ENCODE measurements at places on chromosomes 13 and 19.

DNA sequence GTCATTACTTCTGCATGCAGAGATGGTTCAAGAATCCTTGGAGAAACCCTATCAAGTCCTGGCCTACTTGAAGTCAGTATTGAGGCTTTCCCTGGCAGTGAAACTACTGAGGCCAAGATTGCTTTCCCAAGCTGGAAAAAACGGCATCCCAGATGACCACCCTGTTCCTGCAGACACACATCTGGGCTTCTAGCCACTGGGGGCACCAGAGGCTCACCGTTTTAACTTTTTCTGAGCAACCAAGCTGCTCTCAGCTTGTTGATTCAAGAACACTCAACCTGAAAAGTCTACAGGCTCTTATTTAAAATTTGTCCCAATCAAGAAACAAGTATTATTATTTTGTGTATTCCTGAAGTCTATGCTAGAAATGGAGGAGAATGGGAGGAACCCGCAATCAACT is 66.6 kb downstream of the SPRYD7 start:
- DNase-seq: no peak

- no peak for DNase-seq
Observed at GRCh38 chr19:51055866-51056265, 9.0 kb downstream of the KLK13 start.

DNA sequence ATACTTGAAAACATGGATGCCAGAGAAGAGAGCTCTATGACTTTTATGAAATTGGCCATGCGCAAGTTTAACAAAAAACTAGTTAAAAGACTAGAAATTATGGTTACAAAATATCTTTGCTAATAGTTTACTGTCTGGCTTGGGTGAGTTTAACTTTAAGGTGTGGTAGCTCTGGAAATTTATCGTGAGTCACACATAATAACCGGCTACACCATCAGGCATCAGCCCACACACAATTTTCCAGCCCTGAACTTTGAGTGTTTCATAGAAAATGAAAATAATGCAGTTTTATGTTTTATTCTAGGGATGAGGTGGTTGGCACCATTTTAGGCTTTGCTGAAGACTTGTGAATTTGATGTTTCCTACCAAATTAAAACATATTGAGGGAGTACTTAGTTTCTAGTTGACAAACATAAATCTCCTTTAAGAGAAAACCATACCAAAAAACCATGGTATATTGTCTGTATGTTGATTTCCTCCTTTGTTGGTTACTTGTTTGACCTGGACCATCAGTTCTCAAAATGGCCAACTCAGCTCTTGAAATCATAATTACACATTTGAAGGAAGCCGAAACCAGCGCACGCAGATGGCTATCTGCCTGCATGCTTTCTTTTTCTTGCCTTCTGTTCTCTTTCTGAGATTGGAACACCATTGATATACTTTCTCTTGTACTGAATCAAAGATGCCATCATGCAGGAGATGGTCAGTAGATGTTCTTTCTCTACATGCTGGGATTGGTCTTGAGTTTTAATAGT is 125.1 kb downstream of the AKAP11 start:
- DNase-seq: no peak

- no peak for DNase-seq
Observed at GRCh38 chr13:85671336-85671735, 127.9 kb downstream of the SLITRK6 start.

DNA sequence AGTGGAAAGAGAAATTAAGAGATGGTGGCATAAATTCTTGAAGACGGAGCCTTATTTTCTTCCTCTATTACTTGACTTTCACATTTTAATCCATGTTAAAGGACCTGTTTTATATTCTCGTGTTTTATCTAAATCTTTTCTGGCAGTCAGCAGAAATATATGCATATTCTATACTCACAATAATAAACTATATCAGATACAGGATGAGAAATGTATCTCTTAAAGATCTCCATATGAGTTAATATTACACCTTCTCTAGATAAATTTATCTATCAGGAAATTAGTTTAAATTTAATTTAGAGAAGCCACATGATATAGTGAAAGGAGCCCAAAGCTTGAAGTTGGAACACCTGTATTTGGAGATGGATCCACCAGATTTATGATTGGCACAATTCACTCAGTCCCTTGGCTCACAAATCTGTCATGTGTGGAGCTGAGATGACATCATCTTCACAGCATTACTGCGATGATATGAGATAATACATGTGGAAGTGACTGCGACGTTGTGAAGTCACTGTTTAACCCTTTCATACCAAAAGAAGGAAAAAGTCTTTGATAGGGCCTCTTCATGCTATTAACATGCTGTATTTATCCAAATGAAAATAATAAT is 216.4 kb downstream of the FGF14 start:
- no peak for DNase-seq

GRCh38 chr13:96141032-96141431 is 51.1 kb downstream of the HS6ST3 start:
- no peak for DNase-seq

GRCh38 chr13:44051918-44052675 is 172.4 kb downstream of the LACC1 start:
- no peak for DNase-seq

GRCh38 chr13:71877256-71877653 is 10.3 kb upstream of the DACH1 start:
- DNase-seq: no peak

DNA sequence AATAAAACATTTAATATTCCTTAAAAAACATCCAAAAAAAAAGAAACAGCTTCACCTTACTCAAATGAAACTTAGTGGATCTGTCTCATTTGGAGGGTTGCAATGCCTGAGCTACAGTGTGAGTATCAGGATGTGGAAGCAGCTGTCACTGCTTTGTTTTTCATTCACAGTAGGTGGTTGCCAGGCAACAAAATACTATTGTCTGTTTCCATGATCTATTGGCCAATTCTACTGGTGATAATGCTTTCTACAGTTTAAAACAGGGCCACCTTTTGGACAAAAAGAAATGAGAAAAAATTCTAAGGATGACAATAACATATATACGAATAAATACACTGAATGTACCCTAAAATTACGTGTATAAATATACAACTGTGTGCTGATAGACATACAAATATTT is 3.0 kb downstream of the ENOX1 start:
- DNase-seq: no peak

- no peak for DNase-seq
Observed at GRCh38 chr13:46560778-46561177, 7.8 kb downstream of the LRCH1 start.

GRCh38 chr13:84080748-84081530 is 198.7 kb upstream of the SLITRK1 start:
- DNase-seq: no peak

All from HS-5 (cell line).